ENCODE measurements at places on chromosomes 1 and 21.

DNA sequence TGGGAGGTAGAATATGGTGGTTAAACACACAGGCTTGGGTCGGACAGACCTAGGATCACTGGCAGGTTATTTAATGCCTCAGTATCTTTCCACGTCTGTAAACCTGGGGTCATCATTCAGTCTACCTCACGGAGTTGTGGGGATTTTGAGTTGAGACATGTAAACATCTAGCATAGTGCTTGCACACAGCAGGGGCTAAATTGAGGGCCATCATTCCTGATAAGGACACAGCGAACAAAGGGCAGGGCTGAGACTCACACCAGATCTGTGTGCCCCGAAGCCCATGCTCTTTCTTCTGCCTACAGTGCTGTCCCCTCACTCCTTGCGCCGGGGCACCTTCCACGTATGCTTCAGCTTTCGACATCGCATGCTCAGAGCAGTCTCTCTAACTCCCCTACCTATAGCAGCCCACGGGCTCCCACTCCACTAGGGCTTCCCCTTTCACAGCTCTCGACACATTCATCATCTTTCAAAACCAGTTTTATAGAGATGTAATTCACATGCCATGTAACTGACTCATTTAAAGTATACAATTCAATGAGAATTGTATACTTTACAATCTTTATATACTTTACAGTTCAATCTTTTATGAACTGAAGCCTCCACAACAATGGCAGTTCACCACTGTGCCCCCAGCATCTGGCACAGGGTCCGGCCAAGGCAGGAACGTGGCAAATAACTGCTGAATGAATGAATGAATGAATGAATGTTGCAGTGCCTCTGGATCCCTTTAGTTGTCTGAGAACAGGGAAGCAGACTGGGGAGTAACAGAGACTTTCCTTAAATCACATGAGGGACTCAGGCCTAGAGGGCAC is 48.0 kb downstream of the GPR161 start:
- no peak for DNase-seq

DNA sequence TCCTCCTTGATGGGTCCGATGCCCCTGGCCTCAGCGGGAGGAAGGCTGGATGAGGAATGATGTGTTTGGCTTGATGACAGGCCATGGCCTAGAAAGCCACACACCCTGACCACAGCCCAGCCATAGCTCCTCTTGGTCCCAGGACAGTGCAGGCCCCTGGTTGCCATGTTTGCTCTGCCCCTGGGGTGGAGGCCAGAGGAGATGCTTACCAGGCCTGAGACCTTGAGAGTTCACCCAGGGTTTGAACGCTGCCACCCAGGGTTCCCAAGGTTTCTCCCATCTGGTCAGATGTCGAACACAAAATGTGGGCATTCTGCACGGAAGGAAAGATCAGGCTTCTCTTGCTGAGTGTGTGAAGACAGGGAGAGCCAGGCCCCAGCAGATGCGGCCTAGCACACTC is 2.6 kb downstream of the C1orf226 start:
- DNase-seq, result no peak

GRCh38 chr1:217140041-217140901 is 417.0 kb upstream of the ESRRG start:
- no peak for DNase-seq

- DNase-seq, result no peak
Observed at GRCh38 chr1:78520843-78521242, 30.1 kb downstream of the PTGFR start.

DNA sequence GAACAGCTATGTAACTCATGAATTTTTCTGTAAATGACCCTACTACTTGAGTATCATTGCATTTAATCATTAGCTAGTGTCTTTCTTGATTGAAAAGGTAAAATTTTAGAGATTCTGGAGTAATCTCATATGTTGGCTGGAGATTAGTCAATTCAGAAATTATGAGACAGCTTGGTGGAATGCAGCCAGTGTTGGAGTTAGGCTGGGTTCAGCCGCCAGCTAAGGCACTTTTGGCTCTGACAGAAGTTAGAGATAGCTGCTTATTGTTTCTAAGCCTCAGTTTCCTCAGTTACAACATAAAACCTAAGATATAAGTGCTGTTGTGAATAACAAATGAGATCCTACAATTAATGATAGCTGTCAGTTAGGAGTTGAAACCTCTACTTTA is 49.4 kb downstream of the TBCE start:
- no peak for DNase-seq

DNA sequence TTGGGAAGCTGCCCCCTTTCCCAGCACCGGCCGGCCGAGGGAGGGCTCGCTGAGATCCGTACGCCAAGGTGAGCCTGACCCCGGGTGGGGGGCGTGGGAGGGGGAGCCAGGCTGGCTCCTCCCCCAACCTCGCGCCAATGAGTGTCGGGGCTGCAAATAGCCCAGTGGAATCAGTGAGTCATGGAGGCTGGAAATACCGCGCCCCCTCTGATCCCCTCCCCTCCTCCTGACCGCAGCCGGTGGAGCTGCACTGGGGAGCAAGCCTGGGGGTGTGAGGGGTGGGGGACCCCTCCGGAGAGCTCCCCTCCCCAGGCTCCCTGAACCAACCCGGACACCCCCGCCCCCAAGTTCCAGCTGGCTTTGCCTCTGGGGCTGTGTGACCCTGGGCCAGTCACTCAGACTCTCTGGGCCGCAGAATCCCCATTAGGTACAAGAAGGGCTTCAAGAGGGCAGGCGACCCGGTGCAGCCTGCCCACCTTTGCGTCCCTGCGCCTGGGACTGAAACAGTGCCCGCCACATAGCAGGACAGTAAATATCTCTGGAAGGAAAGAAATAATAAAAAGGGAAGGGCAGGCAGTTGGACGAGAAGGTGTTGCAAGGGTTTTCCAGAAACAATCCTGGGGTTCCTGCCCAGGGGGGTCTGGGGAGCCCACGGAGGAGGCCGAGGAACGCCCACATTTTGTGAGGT is 4.5 kb downstream of the HSPB7 start:
- DNase-seq, result no peak

- DNase-seq, result no peak
Observed at GRCh38 chr1:198168227-198168626, 11.4 kb downstream of the NEK7 start.

GRCh38 chr1:66777831-66778230 is 23.2 kb downstream of the INSL5 start:
- DNase-seq, result no peak

DNA sequence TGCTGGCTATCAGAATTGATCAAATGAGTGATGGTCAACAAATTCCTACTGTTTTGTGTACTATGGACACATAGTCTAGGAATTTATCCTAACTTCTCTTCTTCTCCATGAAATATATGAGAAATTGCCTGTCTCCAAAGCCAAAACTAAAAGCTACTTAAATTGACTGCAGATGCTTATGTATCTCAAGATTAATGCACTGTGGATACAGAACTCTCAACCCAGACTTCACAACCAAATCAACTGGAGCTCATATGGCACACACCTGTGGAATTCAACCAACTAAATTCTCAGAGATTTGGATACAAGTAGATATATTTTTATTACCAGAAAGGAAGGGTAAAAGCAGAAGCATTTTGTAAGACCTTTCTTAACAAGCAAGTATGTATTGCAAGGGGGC is 566.1 kb downstream of the LTN1 start:
- DNase-seq, result no peak

- DNase-seq, result no peak
Observed at GRCh38 chr1:197124376-197124775, 22.1 kb downstream of the ASPM start.

DNA sequence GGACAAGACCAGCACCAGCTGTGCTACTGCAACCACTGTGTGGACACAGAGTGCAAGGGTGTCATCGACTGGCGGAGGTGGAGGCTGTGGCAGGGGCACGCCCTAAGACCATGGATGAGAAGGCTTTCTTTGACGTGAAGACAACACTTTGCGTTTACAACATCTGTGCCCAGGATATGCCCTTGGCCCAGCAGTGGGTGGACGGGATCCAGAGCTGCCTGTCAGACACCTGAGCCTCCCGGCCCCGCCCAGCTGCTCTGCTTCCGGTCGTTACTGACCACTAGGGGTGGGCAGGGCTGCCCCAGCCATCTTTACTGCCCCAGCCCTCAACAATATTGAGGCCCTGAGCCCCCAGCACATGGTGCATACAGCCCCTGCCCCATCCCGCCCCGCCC is 21.4 kb upstream of the NPPB start:
- no peak for DNase-seq

DNA sequence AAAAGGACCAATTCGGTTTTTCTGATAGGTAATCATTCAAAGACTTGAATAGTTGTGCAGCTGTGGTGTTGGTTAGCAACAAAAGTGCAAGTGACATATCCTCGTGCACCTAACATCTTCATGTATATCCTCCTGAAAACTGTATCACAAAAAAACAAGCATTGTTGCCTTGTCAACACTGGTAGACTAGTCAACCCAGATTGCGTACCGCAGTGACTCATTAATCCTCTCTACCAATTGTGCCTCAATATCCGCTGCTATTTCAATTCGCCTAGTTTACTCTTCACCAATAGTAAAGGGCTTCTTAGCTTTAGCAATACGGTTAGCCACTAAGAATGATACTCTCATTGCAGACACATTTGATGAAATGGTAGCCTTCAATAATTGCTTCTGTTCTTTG is 3.5 kb downstream of the HHAT start:
- no peak for DNase-seq

DNA sequence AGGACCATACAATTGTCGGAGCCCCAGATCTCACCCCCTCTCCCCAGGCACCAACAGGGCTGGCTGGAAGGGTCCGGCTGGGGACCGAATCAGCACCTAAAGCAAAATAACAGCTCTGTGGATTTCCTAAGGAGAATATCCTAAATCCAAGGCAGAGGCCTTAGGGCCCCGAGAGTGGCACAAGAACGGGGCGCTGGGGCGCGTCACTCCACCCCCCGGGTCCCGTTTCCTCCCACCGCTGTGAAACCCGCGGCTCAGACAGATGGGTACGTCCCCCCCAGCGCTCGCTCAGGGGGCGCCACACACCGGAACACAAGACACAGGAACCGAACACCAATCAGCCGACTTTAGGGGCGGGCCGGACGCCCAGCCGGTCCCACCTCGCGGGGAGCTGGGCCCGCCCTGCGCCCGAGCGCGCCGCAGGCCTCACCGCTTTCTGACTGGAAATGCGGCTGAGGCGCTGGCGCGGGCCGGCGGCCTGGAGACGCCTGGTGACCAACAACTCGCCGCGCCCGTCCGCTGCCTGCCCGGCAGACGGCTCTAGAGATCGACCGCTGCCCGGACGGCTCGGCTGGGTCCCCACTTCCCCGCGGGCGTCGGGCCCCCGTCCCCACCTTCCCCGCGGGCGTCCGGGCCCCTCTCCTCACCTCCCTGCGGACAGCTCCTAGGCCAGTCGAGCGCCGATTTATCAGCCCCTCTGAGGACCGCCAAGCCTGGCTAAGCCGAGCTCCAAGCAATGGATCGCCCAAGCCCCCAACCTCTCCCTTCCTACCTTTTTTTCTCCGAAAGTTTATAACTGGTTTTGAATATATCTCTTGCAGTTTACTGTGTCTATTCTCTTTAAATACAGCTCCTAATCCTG is at the start of gene HFM1:
Gene HFM1 (minus strand): TSS at position 687 of the 862 bp plus-strand sequence. CDS start 3,755 bp downstream, outside the sequence.
- DNase-seq, result peak; percentile 31

DNA sequence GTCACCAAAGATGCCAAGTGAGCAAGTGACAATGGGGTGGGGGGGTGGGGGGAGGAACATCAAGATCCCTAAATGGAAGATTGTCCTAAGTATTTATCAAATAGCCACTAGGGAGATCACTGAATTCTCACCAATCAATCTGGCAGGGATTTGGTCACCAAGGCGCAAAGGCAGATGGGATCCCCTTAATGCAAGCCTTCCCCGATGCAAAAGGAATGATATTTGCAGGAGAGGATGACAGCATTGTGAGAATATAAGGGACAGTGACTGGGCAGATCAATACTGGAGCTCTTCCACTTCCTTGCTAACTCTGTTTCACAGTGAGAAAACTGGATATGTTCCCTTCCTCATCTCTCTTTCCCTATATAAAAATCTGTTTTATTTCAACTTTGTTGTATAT is 40.9 kb downstream of the DUSP10 start:
- no peak for DNase-seq

- no peak for DNase-seq
Observed at GRCh38 chr1:12438349-12438924, 179.6 kb downstream of the DHRS3 start.

- DNase-seq, result no peak
Observed at GRCh38 chr1:228337031-228337564, 69.5 kb downstream of the TRIM11 start.

- no peak for DNase-seq
Observed at GRCh38 chr1:15403962-15404580, 5.6 kb upstream of the EFHD2 start.

DNA sequence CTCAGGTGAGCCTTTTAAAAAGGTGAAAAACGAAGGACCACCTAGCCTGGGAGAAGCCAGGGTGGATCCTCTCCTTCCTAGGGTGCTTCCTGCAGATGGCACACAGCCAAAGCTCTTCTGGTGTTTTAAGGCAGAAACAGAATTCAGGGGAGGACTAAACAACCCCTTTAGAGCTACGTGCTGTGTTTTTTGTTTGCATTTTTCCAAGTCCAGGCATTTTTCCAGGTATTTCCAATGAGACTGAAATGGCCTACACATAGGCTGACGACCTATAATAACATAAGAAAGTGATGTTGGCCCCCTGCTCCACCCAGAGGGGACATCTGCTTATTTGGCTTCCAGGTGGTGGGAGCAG is 83.8 kb downstream of the CAPZB start:
- no peak for DNase-seq

DNA sequence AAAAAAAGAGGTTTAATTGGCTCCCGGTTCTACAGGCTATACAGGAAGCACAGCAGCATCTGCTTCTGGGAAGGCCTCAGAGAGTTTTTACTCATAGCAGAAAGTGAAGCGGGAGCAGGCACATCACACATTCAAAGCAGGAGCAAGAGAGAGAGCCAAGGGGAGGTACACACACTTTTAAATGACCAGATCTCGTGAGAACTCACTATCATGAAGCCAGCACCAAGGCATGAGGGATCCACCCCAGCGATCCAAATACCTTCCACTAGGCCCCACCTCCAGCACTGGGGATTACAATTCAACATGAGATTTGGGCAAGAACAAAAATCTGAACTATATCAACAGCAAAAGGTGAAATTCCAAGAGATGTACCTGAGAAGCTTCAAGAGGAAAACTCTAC is 20.8 kb upstream of the FAM76A start:
- no peak for DNase-seq

DNA sequence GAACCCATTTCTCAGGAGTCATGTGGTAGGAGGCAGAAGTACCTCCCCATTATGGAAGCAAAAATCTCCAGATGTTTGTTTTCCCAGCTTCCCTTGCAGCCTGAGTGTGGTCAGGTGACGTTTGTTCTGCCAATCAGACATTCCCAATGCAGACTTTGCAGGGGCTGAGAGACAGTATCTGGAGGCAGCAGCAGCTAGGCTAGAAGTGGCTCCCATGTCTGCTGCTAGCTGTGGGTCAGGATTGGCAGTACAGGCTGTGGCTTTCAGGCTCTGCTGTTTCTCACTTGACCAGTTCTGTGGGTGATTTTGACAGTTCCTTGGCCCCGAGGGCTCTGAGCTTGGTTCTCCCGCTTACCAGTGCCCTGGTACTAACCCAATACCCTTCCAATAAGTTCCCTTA is 58.6 kb upstream of the NBPF3 start:
- no peak for DNase-seq
